ENCODE measurements at places on chromosomes 7 and 10. TPM values are rescaled to one million over a fixed set of nuclear protein-coding genes. Genes with fewer than 3 reads are reported as not detected.

GRCh38 chr7:106723398-106723797 lies 62.4 kb upstream of the CCDC71L start:
- DNase-seq: no peak

DNA sequence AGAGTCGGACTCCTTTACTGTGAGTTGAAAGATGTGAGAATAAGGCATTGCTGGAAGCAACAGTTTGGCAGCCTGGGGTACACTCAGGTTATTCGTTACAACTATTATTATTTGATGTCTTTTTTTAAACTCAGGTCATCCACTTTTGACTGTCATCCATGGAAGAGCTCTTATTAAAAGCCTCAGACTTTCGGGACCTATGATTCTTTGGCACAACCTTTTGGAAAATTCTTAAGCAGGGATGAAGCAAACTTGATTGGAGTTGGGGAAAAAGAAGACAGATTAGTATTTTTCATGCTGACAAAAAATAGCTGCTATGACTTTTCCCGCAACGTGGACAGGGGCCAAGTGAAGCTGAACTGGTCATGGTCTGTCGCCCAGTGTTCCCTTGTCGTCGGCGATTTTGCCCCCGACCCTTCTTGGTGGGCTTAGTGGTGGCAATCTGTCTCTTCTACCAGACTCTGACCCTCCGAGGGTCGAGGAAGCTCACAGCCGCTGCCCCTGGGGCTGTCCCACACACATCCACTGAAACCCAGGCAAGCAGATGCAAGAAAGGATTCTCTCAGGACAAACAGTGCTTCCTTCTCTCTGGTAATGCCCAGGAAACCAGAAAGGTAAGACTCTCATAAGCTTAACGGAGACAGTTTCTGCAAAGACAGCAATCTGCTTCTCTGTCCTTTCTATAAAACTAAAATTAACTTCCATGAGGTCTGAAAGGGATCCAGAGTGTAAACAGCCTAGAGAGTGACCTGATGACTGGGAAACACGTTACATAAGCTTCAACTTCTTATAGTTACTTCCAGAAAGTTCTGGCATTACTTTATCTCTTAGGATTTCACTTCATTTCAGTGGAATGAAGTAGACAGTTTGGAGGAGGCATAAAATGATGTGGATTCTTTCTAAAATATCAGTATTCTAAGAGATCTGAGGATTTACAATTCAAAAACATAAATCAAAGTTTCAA lies 1.0 kb downstream of the CPED1 start:
- DNase-seq: no peak

- DNase-seq: peak; percentile 44
Measured at GRCh38 chr7:95527033-95527775, 41.5 kb downstream of the ASB4 start.

DNA sequence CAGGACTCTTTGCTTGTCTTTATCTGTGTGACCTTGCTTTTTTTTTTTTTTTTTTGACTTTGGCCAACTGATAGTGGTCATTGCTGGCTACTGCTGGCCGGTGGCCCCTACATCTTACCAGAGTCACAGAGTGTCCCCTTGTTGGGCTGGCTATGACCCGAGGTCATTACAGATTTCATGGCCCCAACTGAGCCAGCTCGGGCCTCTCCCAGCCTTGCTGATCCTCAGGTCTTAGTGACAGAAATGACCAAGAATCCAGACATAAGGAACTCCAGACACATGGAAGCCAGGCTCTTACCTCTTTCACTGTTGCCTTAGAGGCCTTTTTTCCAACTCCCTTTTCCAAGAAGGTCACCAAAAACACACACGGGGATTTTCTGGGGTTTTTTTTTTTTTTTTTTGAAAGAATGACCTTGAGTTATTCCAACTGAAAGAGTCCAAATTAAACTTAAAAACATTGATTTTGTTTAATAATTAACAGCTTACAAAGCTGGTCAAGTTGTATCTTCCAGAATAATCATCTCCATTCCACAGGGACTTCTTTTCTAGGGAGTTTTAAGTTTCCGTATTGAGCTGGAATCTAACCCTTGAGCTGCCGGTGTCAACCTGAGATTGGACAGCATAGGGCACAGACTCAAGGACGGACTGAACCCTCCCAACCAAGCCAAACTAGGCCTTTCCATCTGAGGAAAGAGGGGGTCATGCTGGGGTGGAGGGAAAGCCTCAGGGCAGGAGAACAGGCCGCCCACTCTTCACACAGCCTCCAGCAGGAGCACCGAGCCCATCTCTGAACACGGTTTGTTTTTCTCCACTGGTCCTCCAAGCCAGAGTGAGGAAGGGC lies 43.8 kb downstream of the PIK3AP1 start:
- no peak for DNase-seq

DNA sequence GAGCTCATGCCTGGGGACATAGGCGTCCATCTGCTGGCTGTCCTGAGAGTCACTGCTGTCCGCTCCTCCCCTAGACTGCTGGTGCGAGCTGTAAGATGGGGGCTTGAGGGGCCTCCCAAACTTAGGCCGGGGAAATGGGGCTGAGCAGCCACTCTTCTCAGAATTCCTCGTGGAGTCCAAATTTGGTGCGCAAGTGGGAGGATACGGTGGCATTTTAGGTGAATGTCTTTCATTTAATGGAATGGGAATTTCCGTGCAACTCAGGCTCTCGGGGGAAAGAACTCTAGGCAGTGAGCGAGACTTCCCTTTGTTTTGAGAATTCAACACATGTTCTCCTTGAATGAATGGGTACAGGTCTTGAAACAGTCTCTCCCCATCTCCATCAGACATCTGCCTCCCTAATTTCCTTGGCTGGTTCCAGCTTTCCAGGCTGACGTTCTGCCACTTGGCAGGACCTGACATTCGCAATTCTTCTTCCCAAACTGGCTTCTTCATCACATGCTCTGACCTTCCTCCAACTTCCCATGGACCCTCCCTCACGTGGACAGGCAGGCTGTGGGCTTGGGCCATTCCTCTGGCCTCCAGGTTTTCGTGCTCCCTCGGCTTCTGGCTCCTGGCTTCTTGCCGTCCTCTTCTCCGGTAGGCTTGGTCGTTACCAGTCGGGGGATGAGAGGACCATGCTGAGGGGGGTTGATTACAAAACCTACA lies 30.1 kb downstream of the JCAD start:
- no peak for DNase-seq

DNA sequence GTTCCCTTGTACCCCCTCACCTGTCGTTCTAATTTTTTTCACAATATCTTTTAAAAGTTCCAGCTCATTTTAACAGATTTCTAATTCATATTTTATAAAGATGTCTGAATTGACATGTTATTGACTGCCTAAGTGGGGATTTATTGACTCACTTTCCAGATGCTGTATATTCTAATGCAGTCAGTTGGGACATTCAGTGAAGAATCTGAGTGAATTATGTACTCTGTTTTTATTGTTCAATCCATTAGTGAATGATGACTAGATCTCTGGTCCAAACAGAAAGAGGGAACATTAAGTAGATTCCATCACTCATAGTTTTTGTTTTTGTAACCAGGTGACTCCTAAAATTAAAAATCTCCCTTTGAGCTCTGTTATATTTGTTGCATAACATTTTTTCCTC lies 54.3 kb downstream of the LOXL4 start:
- no peak for DNase-seq

GRCh38 chr10:132972986-132973902 lies 30.9 kb upstream of the CFAP46 start:
- no peak for DNase-seq

DNA sequence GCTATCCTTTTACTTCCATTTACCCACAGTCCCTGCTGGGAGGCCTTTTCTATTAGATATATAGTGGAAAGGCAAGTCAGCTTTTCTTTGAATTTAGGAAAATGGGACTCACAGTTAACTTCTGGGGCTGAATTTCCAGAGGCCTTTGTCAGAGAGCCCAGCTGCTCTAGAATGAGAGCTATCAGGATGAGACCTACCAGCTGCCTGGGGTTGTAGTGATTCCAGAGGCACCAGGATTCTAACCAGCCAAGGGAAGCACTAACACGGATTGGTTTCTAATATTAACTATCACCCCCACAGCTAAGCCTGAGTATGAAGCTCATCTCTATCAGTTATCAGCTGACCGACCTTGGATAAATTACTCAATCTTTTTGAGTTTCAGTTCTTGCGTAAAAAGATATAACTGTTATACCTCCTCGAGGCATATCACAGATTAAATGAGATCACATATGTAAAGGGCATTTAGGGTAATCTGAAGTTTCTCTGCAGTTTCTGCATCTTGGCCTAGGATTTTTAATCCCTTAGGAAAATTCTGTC lies 56.6 kb upstream of the CALD1 start:
- DNase-seq: no peak

- DNase-seq: no peak
Measured at GRCh38 chr7:20558963-20559716, 56.3 kb upstream of the ABCB5 start.

GRCh38 chr7:75986147-75986781 lies 8.1 kb downstream of the TMEM120A start:
- no peak for DNase-seq

- no peak for DNase-seq
Measured at GRCh38 chr7:1540776-1541271, 10.3 kb downstream of the MAFK start.

- DNase-seq: no peak
Measured at GRCh38 chr7:122423591-122423990, 119.0 kb upstream of the FEZF1 start.

- no peak for DNase-seq
Measured at GRCh38 chr7:128120116-128120515, 88.9 kb upstream of the LRRC4 start.

- no peak for DNase-seq
Measured at GRCh38 chr10:124172181-124172916, 79.0 kb upstream of the CHST15 start.

DNA sequence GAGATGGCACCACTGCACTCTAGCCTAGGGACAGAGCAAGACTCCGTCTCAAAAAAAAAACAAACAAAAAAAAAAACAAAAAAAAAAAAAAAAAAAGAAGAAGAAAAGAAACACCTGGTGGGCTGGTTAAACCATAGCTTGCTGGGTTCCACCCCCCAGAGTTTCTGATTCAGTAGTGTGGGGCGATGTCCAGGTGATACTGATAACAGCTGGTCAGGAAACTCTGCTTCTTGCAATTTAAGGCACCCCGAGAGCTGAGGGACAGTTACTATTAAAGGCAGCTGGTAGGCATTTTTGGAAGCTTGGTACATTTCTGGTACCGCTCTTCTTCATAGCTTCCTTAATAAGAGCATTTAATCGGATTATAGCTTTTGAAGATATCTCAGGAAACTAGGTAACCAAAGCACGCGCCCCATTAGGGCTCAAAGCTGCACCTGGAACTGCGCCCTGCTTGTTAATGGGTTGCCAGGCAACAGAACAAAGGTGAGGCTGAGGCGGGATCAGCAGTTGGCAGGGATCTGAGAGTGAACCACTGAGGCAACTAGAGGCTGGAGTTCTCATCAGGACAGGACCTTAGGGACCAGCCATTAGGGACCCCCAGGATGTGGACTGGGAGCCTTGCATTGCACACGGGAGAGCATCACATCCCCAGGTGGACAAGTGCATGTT lies 6.5 kb upstream of the SDK1 start:
- no peak for DNase-seq

DNA sequence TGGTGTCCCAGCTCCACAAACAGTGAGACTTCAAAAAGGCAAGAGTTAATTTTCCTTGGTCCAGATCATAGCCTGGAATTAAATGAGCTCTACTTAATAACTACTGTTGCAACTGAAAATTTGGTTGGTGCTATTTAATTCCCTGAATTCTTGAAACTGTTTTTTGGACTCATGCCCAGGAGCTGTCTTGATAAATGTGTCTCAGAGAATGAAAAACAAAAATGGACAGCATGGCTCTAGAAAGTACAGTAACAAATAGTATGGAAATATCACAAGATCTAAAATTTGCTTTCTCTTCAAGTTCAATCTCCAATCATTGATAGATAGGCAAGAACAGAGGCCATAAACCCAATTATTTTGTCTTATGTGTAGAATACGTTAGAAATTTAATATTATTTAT lies 42.5 kb downstream of the CCDC71L start:
- DNase-seq: no peak

DNA sequence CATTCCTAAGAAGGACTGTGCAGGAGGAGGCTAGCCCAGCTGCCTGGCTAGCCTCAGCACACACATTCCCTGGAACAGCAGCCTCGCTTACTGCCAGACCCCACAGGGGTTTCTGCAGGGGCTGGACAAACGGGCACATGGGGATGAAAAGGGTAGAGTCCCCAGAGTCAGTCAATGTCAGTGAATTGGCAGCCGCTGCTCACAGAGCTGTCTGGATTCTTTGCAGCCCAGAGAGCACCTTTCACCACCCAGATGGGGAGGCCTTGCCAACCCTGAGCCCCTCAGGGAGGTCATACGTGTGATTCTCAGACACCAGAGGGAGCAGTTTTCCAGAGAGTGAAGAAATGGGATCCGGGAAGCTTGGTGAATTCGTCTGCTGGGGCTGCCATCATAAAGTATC lies 143.3 kb downstream of the KCNMA1 start:
- no peak for DNase-seq

- no peak for DNase-seq
Measured at GRCh38 chr7:77930496-77930895, 131.9 kb downstream of the PHTF2 start.

GRCh38 chr7:116665332-116665996 lies 6.5 kb upstream of the MET start:
- DNase-seq: no peak

GRCh38 chr10:78286186-78286585 lies 252.5 kb downstream of the RPS24 start:
- no peak for DNase-seq

- DNase-seq: no peak
Measured at GRCh38 chr7:47940088-47941013, 7.9 kb downstream of the PKD1L1 start.

- DNase-seq: no peak
Measured at GRCh38 chr7:42198974-42199668, 37.9 kb downstream of the GLI3 start.

- peak; percentile 90 for DNase-seq
Measured at GRCh38 chr7:158740657-158741293, 36.2 kb upstream of the NCAPG2 start.

GRCh38 chr10:28302012-28302637 lies 739 bp downstream of the MPP7 start:
- no peak for DNase-seq

DNA sequence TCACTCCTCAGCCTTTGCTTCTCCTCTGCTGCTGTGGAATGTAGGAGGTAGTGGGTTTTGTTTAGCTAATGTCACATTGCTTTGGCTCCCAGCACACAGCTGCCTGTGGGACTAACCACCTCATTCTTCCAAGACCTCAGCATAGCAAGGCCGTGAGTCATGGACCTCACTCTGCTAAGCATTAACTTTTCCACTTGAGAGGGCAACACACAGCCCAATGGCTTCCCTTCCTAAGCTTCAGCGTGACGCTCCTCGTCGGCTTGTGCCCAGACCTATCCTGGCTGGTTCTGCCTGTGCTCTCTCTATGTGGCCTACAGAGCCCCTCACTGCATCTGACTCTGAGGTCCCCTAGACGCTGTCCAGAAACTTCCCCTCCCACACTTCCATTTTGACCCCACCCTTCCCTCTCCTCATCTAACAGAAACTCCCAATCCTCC lies 23.3 kb downstream of the MYOF start:
- DNase-seq: peak; percentile 98

CFAP43 gene
- 0.18 TPM for total RNA-seq

CABCOCO1 gene
- total RNA-seq: 0.29 TPM

C10orf120 gene
- total RNA-seq: not detected

CAPZA2 gene
- 111 TPM for total RNA-seq

KLF14 gene
- total RNA-seq: not detected

ACSL5 gene
- total RNA-seq: 22.5 TPM

HOXA7 gene
- 17.7 TPM for total RNA-seq

CELF2 gene
- total RNA-seq: 37.6 TPM

OR2A25 gene
- not detected for total RNA-seq

AKR1B15 gene
- not detected for total RNA-seq

CALHM1 gene
- not detected for total RNA-seq

SCART1 gene
- 0.44 TPM for total RNA-seq

TAF5 gene
- total RNA-seq: 2.8 TPM
